ENCODE measurements at places on chromosomes 7 and 10.
A peak's percentile ranks its signal among the peaks of the same experiment; 100 is the strongest.

DNA sequence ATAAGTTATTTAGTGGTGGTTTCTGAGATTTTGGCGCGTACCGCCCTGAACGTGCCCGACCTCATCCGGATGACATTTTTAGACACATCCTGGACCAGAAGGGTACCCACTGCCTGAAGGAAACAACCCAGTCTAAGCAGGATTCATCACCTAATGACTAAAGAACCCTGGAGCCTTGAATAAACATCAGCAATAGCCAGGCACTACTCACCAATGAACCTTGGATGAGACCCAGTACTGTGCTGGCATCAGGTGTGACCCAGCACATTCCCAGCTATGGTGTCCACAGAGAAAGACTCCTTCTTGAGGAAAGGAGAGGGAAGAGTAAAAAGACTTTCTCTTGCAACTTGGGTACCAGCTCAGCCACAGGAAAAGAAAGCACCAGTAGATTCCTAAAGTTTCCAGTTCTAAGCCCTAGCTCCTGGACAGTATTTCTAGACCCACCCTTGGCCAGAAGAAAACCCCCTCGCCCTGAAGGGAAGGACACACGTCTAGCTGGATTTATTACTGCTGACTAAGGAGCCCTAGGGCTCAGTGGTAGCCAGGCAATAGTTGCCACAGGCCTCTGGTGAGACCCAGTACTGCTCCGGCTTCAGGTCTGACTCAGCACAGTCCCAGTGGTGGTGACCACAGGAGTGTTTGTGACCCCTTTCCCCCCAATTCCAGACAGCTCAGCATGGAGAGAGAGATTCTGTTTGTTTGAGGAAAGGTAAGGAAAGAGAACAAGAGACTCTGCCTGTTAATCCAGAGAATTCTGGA lies 32.5 kb downstream of the ZNF277 start:
- no peak for DNase-seq

GRCh38 chr7:54904986-54905385 lies 113.8 kb upstream of the EGFR start:
- DNase-seq: no peak

DNA sequence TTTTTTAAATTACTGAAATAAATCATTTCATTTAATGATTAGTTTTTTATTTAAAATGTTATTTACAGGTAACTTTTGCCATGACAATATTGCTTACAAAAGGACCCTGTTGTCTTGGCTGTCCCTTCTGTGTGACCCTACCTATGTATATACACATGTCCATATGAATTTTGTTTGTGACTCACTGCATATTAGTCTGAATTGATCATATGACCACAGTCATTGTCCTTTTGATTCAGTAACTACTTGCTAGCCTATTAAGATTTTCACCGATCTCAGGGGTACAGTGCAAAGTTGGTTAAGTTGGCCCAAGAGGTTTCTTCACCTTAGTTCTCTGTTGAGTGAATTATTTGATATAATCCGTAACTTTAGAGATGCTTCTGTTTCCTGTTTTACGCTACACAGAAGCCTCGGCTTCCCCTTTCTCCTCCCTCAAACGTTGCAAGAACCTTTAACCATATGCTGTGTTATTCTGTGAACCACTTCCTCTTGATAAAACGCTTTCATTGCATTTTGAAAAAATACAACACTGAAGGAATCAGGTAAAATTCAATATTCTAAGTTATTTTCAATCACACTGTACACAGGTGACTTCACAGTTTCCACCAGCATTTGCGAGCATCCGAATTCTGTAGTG lies 43.9 kb downstream of the APBB1IP start:
- DNase-seq: no peak

GRCh38 chr10:42987575-42987974 lies 89.3 kb upstream of the RET start:
- DNase-seq: no peak

- DNase-seq: peak; percentile 67
Measured at GRCh38 chr7:94908323-94909178, 1.2 kb downstream of the PPP1R9A start.

GRCh38 chr10:598415-599170 lies 90.9 kb downstream of the DIP2C start:
- no peak for DNase-seq

GRCh38 chr7:129368389-129368986 lies 65.7 kb upstream of the STRIP2 start:
- DNase-seq: no peak

- peak; percentile 82 for DNase-seq
Measured at GRCh38 chr10:96614515-96614914, 27.7 kb upstream of the TM9SF3 start.
